ENCODE measurements at places on chromosomes 7 and 10. TPM values are rescaled to one million over a fixed set of nuclear protein-coding genes. Genes with fewer than 3 reads are reported as not detected.

GRCh38 chr10:101535949-101536348, 52.1 kb downstream of the POLL start:
- no peak for DNase-seq

NPTX2 gene
- total RNA-seq, result 9.6 TPM

GRCh38 chr10:44689368-44689767, 221.8 kb upstream of the TMEM72 start:
- DNase-seq, result no peak

GIMAP2 gene
- total RNA-seq, result 6.7 TPM

LSM5 gene
- total RNA-seq, result 14.0 TPM

PSMG3 gene
- total RNA-seq, result 46.4 TPM

GRCh38 chr7:77276120-77276519, 76.5 kb upstream of the FGL2 start:
- DNase-seq, result no peak

DNA sequence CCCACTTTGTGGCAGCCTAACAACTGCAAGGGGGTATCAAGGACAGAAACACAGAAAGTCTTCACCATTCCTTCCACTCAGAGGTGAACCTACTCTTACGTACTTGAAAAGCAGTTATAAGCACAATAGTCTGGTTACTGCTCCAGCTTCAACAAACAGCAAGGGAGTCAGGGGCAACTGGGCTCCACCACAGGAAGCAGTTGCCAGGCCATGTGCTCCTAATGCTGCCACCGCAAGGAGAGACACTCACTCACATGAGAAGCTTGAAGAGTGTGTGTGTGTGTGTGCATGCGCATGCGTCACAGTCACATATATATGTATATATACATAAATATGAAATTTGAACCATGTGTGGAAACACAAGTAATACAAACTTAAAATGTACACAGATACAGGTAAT, 65.5 kb downstream of the GRB10 start:
- DNase-seq, result no peak

IQCE gene
- 8.1 TPM for total RNA-seq

- DNase-seq, result no peak
These were observed 1069.1 kb upstream of the AUTS2 start for GRCh38 chr7:68529221-68529620.

DNA sequence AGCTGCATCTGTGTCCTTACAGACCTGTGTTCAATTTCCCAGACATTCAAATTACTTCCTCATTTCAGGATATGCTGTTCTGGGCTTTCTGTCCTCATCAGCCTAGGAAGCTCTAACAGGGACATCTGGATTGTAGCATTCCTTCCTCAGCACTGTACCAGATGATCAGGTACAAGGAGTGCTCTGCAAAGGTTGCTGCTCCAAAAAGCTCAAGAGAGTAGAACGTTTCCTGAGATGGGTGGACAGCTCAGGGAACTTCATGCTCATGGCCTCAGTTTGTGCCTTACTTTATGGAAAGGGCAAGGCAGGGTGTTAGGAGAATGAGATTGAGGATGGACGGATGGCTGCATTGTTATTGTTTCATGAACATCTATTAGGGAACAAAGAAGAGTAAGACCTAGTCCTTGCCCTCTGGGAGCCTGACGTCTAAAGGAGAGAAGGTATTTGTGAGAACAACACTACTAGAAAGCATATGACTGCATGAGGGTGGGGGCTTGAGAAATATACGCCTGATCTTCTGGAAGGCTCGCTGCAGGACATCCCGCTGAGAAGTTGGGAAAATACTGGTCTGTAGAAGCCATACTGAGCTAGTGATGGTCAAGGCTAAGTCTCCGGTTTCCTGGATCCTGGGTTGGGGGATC, 10.5 kb upstream of the ZNF212 start:
- no peak for DNase-seq

ZNF365 gene
- total RNA-seq, result not detected

- no peak for DNase-seq
These were observed 15.3 kb downstream of the POT1 start for GRCh38 chr7:124914298-124914697.

GRCh38 chr10:61136139-61136538, 192.2 kb upstream of the RHOBTB1 start:
- DNase-seq, result no peak

CTAGE4 gene
- total RNA-seq, result not detected

Measured in gastrocnemius medialis (tissue), 4 donors.